ENCODE measurements at places on chromosomes 3 and 15.
A peak's percentile ranks its signal among the peaks of the same experiment; 100 is the strongest.

DNA sequence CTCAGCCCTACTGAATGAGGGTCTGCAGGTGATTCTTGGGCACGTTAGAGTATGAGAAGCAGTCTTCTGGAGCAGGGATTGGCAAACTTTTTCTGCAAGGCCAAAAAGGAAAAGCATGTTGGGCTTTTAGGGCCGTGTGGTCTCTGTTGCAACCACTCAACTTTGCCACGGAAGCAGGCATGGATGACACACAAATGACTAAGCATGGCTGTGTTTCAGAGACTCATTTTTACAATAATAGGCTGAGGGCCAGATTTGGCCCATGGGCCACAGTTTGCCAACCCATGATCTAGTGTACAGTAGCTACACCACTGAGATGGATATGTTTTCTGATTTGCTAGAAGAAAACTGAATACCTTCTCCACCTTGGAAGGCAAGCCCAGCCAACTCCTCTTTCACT lies 66.1 kb upstream of the PRICKLE2 start:
- DNase-seq, result no peak

DNA sequence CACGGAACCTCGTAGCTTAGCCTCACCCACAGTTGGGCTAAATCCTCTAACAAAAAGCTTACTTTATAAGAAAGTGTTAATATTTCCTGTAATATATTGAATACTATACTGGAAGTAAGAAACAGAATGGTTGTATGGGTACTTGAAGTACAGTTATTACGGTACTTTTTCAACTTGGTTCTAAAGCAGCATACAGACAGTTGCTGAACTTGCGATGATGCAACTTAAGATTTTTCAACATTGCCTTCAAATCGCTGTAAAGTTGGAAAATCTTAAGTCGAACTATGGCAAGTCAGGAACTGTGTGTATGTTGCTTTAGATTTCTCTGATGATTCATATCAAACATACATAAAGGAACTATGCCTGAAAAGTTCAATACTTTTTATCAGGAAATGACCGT lies 204.4 kb upstream of the C2CD4B start:
- no peak for DNase-seq

GRCh38 chr3:101725194-101725889 lies 928 bp downstream of the CEP97 start:
- peak; percentile 36 for DNase-seq

DNA sequence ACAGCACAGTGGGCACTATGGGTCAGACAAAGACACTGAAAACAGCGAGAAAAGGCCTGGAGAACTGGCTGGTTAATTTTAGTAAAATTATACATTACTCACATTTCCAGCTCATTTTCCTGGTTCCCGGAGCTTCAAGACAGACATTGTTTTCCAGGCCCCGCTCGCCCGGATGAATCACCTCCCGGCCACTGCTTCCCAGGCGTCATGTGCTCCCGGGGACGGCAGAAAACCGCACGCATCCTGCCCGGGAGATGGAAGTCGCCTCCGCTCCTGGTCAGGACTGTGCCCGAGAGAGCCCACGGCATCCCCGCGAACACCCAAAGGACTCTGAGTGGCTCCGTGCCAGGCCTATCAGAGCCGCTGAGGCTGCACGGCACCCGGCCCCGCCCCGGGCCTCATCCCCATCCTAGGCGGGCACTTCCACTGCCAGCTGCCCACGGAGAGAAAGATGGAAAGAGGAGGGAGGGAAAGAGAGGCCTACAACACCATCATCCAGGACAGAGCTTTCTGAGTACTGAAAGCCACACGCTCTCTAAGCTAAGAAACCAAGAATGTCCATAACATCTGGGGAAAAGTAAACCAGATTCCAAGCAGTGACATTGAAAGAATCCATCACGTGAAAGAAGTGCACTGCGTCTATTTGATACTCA lies 75.1 kb downstream of the VGLL4 start:
- DNase-seq, result no peak

DNA sequence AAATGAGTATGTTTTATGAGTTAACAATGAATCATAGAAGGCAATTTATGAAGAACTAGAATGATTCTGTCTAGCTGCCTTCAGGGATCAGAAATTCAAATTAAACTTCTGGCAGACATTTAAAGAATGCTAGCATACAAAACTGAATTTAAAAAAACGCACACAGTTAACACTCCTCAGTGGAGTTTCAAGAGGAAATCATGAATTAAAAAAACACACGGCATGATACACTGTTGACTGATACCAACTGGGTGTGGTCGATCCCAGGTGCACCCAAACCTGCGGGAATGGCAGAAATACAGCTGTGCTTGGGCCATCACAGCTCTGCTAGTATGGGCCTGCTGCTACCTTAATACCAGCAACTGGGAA lies 526.0 kb downstream of the FOXP1 start:
- no peak for DNase-seq

DNA sequence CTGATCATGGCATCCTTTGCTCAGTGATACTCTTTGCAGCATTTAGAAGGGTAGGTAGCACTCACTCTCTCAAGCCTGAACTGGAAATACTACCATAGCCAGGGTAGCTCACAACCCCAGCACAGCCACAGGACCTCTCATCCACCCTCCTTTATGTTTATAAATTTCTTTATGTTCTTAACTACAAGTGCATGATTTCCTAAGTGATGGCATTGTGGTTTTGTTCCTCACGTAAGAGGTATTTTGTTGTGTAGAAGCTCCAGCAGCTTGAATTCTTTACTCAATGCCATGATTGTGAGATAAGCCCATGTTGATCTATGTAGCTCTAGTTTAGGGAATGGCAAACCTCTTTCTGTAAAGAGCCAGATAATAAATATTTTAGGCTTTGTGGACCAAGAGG lies 7.9 kb upstream of the RTP3 start:
- no peak for DNase-seq

DNA sequence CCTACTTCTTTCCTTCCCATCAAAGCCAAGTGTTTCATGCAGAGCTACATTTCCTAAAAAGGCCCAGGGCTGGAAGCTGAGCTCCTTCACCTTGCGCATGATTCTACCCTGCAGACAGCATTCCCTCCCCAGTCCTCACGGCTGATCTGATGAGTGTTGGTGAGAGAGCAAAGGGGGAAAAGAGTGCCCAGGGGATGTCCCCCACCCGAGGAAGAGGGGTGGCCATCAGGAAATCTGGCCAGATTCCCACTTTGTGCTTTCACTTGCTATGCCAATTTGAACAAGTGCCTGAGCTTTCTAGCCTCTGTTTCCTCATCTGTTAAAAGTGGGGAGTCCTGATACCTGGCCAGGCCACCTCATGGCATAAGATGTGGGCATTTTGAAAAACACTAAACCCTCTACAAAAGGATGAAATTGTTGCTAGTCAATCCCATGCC lies 231.0 kb upstream of the TLE3 start:
- no peak for DNase-seq

DNA sequence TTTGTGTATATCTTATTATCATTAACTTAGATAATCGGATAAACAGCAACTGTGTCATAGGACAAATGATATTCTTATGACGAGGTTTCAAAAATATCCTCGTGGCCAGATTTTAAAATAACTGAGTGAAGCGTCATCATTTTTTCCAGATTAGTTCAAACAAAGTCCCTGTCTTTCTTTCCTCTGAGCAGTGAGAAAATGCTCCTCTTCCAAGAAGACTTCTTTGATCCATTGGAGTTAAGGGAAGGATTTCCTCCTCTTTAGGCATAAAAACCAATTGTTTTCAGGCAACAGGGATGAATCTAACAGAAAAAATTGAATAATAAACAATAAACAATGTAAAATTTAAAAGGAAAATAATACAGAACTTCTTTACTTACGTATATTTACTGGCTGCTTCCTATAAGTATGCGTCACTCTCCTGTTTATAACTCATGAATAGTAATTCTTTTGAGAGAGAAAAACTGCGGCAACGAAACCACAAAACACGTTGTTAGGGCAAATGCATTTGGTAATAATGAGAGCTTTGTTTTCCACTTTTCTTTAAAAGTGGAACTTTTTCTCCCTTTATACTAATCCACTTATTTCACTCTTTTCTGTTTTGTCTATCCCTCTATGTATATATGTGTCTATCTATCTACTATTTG lies 419.4 kb upstream of the ONECUT1 start:
- no peak for DNase-seq
